Right renal cortex interstitium (tissue), 3 donors: ENCODE measurements at places on chromosomes 6 and 20. TPM values are rescaled to one million over a fixed set of nuclear protein-coding genes. Genes with fewer than 3 reads are reported as not detected.

FLOT1 gene
- 134 TPM for polyA plus RNA-seq

MEI4 gene
- polyA plus RNA-seq, result 2.1 TPM

MUC22 gene
- not detected for polyA plus RNA-seq

- DNase-seq, result no peak
Measured at GRCh38 chr6:39754514-39755115, 29.4 kb upstream of the KIF6 start.

DNA sequence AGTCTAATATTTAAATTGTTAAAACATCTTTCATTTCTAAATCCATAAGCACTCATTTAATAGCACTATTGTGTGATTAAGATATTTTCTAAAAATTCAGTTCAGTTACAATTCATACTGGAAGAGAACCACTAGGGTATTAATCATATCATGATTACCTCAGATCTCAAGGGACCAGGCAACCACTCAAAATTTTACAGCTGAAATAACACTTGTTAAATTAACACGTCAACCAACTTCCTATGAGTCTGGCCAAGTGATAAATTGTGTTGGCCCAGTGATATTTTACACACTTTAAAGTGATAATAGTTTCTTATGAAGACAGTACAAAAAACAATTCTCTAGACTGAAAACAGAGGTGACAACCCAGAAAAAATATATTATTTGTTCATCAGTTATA is 869.0 kb upstream of the ADGRB3 start:
- DNase-seq, result no peak

- no peak for DNase-seq
Measured at GRCh38 chr6:165243801-165244200, 65.6 kb downstream of the C6orf118 start.

GRCh38 chr6:56417823-56418222 is 170.4 kb upstream of the COL21A1 start:
- DNase-seq, result no peak

DNA sequence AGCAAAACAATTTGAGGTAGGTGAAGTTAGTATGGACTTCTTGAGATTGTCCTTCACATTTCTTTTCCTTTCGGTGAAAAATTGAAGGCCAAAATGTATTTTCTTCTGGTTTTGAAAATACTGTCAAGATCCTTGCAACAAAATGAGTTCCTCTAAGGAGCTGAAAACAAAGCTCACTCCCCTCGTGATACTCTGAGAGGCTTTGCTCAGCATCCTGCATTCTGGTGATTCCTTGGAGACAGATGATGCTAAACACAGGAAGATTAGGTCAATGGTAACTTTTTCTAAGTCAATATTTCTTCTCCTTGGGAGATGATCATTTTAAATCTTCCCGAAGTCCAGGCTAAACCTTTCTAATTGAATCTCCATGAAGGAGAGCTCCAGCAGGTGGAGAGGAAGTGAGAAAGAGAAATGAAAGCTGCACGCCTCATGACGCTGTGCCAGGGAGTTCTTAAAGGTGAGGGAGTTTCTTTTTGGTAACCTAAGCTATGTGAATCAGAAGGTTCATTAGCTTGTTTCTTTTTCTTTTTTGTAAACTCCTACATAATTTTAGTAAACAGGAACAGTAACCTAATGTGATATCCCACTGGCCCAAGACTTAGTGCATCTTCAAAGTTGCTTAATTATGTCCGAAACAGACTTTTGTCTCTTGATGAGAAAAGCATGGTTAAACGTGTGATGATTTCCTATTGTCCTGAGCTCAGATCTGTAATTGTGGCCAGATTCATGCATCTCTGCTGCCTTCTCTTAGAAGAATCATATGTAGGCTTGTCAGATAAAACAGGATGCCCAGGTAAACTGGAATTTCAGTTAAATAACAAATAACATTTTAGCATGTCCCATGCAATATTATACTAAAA is 15.0 kb downstream of the ESR1 start:
- no peak for DNase-seq

DNA sequence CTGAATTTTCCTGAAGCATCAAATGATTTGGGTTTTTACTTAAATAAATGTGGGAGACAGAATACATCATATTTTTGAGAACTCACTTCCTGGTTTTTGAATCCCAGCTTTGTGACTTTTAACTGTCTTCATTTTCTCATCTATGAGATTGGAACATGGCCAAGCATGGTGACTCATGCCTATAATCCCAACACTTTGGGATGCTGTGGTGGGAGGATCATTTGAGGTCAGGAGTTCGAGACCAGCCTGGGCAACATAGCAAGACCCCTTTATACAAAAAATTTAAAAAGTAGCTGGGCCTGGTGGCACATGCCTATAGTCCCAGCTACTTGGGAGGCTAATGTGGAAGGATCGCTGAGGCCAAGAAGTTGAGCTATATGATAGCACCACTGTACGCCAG is 122.3 kb downstream of the QKI start:
- no peak for DNase-seq

GRCh38 chr6:144870782-144871181 is 585.6 kb downstream of the UTRN start:
- DNase-seq, result no peak
